HT1080 (cell line): ENCODE measurements at places on chromosomes 1 and 21.
A peak's percentile ranks its signal among the peaks of the same experiment; 100 is the strongest.

GRCh38 chr1:160733898-160734297, 5.1 kb upstream of the SLAMF7 start:
- no peak for DNase-seq

- DNase-seq: no peak
Observed at GRCh38 chr1:115402753-115403184, 64.7 kb upstream of the NGF start.

DNA sequence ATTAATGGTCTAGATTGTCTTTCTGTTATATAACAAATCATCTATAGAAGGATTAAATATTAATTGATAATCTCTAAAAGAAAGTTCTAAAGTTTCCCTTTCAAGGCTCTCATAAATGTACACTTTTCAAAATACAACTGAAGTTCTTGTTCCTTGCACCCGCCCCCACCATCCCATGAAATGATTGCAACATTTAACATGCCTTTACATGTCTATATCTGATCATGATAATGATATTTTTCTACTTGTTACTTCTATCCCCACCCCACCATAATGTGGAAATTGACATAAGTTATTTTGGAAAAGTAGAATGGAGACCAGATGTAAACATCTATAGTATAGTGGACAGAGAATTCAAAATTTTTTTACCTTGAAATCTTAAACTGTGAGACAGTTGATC, 186.6 kb downstream of the NTNG1 start:
- DNase-seq: no peak

DNA sequence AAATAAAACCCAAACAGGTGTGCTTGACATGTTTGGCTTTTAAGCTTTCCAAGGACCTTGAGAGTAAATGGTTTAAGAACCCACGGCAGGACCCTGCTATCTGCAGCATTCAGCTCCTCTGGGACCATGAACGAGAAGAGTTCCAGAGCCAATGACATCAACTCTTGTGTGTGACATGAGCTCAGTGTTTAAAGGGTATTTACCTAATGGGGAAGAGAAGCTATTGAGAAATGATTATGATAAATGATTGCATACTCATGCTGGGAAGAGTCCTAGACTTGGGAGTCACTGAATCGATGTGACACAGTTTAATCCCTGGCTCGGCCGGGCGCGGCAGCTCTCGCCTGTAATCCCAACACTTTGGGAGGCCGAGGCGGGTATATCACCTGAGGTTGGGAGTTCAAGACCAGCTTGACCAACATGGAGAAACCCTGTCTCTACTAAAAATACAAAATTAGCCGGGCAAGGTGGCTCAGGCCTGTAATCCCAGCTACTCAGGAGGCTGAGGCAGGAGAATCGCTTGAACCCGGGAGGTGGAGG, 55.4 kb downstream of the KANK4 start:
- no peak for DNase-seq

DNA sequence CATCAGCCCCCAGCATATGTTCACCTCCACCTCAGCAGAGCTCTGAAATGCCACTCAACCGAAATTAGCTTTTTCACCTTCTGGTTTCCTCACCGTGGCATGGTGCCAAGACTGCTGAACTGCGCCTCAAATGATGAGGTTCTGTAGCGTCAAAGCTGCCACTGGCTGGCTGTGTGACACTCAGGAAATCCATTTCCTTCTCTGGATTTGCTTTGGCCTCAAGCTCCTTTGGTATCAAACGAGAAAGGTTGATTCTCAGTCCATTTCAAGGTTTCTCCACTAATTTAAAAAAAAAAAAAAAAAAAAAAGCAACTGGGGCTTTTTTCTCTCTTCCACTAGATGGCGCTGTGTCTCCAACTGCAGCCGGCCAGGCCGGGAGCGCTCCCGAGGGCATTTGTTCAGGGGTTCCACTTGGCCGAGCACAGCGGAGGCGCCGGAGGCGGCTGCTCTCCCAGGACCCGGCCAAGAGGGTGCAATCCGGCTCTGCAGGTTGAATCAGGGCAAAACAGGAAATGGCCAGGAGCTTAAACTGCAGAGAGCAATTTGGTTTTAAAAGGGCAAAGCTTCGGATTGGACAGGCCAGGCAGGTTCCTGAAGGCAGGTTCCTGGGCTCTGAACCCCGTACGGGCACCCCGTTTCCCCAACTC, 26.5 kb upstream of the PLA2G2C start:
- DNase-seq: peak; percentile 52

GRCh38 chr1:26820784-26821269, 5.7 kb upstream of the ZDHHC18 start:
- DNase-seq: no peak

DNA sequence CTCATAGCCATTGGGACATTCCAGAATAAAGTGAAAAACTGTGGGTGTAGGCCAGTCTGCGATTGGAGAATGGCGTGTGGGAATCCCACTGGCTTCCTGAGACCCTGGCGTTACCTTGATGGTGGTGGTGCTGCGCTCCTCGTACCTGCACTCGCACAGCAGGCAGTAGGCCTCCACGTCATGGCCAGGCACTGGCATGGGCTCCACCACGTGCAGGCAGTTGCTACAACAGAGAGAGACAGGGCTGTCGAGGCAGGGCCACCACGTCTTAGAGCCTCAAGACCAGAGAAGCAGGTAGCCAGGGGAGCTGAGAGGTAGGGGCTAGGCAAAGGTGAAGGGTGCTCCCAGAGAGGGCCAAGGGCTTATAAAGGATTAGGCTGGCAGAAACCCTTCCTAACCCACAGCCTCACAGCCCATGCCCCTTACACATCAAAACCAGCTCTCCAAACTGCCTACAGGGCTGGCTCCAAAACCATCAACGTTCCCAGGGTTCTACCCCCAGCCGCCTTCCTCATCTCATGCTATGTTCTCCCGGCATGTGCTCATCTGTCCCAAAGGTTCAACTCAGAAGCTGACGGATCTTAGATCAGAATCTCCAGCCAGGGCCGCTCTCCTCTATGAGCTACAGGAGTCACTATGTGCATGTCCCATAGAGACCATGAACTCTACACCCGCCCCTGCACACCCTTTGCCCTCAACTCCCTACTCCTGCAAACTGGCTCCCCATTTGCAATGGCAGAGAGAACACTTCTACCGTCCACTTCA, 7.5 kb downstream of the TMEM9 start:
- DNase-seq: no peak

DNA sequence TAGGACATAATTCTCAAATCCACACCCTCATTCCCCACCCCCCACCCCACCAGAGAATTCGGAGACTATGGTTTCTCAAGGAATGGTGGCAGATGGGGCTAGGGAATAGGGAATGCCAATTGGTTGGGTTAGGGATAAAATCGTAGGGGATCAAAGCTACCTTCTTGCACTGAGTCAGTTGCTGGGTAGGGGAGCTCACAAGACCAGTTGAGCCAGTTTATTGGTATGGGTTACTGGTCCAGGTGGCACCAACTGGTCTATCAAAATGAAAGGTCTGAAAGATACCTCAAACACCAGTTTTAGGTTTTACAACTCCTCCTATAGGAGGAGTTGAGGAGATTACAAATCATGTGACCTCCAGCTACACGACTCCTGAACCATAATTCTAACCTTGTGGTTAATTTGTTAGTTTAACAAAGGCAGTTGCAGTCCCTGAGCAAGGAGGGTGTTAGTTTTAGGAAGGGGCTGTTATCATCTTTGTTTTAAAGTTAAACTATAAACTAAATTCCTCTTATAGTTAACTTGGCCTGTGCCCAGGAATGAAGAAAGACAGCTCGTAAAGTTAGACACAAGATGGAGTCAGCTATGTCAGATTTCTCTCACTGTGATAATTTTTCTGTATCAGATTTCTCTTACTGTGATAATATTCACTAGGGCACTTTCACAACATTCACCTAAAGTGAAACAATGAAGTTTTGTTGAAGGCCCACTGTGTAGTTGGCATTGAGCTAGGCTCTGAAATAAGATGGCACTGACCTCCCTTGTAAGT, 2.5 kb downstream of the SHISAL2A start:
- DNase-seq: no peak

- peak; percentile 53 for DNase-seq
Observed at GRCh38 chr1:116334868-116335635, 38.0 kb upstream of the ATP1A1 start.

DNA sequence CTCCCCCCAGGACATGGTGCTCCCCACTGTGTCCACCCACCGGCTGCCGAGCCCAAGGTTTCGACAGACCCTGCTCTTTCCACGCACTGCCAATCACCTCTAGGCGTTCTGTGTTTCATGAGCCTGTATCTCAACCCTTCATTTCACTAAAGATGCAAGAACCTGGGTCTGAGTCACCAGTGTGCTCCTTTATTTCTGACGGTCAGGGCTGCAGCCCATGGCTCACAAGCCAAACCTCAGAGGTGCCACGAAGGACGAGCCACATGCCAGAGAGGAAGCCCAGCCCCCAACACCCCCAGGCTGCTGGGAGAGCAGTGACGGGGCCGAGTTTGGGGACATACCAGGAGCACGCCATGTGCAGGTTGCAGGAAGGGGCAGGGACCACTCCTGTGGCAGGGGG, 79.2 kb upstream of the ARHGEF16 start:
- no peak for DNase-seq

- DNase-seq: peak; percentile 91
Observed at GRCh38 chr1:238647877-238648276, 738.5 kb upstream of the CHRM3 start.

GRCh38 chr1:115491298-115492018, 150.3 kb upstream of the VANGL1 start:
- DNase-seq: no peak

- no peak for DNase-seq
Observed at GRCh38 chr1:183506561-183506960, 34.3 kb downstream of the SMG7 start.

DNA sequence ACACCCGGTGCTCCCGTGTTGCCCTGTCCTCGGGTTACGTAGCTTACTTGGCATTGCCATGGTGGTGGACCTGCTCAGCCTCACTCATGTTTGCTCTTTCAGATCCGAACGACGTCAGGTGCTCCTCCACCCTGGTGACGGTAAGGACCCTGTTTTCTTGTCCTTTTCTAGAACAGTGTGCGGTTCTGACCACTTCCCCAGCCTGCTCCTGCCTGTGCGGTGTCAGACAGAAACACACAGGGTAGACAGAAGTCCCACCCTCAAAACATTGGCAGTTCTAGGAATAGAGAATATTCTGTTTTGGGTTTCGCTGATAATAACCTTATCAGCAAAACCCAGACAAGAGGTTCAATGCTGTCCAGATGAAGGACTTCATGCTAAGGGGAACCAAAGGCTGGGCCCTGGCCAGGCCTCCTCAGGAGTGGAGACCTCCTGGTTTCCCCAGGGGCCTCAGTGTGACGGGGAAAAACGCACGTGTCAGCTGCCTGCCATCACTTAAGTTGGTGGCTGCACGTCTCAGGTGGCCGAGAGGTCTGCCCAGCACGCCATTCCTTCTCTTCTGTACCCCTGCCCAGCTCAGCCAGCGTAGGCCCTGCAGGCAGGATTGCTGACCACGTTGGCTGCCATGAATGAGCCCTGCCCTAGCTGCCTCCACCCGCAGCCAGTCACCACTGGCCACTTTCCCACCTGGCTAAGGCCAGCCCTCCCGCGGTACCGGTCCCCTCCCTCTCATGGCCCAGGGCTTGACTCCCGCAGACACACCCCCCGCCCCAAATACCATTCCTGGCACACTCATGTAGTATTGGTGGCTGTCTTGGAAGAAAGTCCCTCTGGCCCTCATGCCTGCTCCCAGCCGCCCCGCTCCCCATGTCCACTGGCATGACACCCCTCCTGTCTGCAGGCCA, 33.6 kb downstream of the SLC37A1 start:
- no peak for DNase-seq

GRCh38 chr1:84972377-84972987, 24.4 kb downstream of the MCOLN2 start:
- DNase-seq: peak; percentile 31

GRCh38 chr1:3453891-3454810, at the start of gene ARHGEF16:
Gene ARHGEF16 (plus strand): TSS chr1:3454665. CDS start chr1:3463085, 8,420 bp downstream.
- peak; percentile 23 for DNase-seq

DNA sequence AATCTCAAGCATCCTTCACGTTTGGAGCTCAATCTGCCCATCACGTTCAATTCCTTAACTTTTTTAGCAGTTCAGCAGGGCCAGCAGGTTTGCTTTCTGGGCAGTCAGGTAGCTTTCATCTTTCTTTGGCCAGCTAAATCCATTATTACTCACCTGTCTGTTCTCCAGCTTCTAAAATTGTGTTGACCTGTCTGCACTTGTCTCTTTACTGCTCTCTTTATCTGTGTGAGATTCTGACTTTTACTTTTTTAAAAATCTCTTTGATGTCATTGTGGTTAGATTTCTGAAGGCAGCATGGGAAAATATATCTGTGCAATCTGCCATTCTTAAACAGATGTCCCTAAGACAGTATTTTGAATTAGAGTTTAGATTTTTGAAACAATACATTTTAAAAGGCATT, 24.9 kb upstream of the CYYR1 start:
- no peak for DNase-seq
